Prostate gland (tissue), 2 donors: ENCODE measurements at places on chromosomes 5 and 9. TPM values are rescaled to one million over a fixed set of nuclear protein-coding genes. Genes with fewer than 3 reads are reported as not detected.

- no peak overlapping the region for H3K27ac ChIP-seq
- no peaks in the 10 kb centered on the region for H3K4me1 ChIP-seq
- H3K4me3 ChIP-seq: no peak overlapping the region
- no peak for DNase-seq
- H3K36me3 ChIP-seq: no peaks in the 10 kb centered on the region
Measured at GRCh38 chr5:159645179-159645846, 271.0 kb upstream of the ADRA1B start.

- H3K27me3 ChIP-seq: no peaks in the 10 kb centered on the region
- DNase-seq: no peak
- H3K36me3 ChIP-seq: no peaks in the 10 kb centered on the region
- no peak overlapping the region for H3K27ac ChIP-seq
Measured at GRCh38 chr5:76805821-76806505, 12.9 kb upstream of the F2RL1 start.

- peak; percentile 23 for DNase-seq
- H3K36me3 ChIP-seq: no peaks in the 10 kb centered on the region
- H3K27ac ChIP-seq: no peak overlapping the region
Measured at GRCh38 chr9:69027355-69028097, 8.0 kb upstream of the FXN start.

- no peaks in the 10 kb centered on the region for H3K36me3 ChIP-seq
- H3K27ac ChIP-seq: no peak overlapping the region
- DNase-seq: no peak
- no peak overlapping the region for H3K4me3 ChIP-seq
- no peaks in the 10 kb centered on the region for H3K4me1 ChIP-seq
- no peaks in the 10 kb centered on the region for H3K27me3 ChIP-seq
Measured at GRCh38 chr5:96079075-96079474, 117.4 kb upstream of the ELL2 start.

DNA sequence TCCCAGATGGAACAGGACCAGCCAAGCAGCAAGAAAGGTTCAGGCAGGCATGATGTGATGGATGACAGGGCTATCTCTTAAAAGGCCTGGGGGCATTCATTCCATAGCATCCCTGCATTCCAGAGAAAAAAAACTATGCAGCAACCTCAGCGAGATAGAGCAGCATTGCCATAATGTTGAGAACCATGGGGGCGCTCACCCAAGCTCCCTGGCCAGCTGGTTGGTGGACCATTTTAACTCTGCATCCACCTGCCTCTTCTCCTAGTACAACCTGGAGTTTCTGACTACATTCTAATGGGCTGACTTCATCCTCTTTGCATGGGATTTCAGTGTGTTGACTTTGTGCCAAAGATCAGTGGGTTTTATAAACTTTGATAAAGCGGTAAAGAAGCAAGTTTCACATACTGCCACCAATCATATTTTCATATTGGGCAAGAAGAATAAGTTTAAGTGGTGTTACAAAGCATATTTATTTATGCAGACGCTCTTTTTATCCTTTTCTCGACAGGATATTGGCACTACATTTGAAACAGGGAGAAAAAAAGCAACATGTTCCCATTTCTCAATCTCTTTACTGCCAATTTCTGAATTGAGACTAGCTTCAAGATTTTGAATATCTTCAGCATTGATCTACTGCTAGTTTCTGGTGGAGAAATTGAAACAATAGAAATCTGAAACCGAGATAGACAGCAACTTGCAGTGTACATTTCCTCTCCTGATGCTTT lies 378.3 kb upstream of the WWC1 start:
- no peak overlapping the region for H3K27ac ChIP-seq
- DNase-seq: no peak
- no peaks in the 10 kb centered on the region for H3K36me3 ChIP-seq
- no peaks in the 10 kb centered on the region for H3K27me3 ChIP-seq

GRCh38 chr9:113160571-113160970 lies 9.8 kb downstream of the SLC31A2 start:
- no peaks in the 10 kb centered on the region for H3K4me1 ChIP-seq
- H3K27ac ChIP-seq: no peak overlapping the region
- no peak overlapping the region for H3K4me3 ChIP-seq
- no peaks in the 10 kb centered on the region for H3K27me3 ChIP-seq
- H3K36me3 ChIP-seq: peaks cover 6% of the 10 kb centered on the region

DNA sequence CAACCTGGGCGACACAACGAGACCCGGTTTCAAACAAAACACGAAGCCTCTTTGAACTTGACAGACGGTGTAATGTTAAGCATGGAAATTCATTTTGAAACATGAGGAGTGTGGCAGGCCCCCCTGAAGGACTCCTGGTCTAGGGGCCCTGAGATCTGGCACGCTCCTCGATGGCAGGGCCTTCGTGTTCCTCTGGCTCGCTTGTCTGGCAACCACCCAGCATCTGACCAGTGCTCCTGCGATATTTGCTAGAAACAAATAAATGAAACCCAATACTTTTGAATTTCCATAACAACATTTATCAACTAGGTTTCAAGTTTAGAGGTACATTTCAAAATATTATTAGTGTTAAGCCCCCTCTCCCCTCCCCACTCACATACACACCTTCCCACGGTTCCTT lies 193.0 kb downstream of the ERCC6L2 start:
- no peak overlapping the region for H3K4me3 ChIP-seq
- peak overlapping the region; percentile 71 for H3K27ac ChIP-seq
- H3K27me3 ChIP-seq: no peaks in the 10 kb centered on the region
- peak; percentile 81 for DNase-seq
- H3K36me3 ChIP-seq: no peaks in the 10 kb centered on the region

DNA sequence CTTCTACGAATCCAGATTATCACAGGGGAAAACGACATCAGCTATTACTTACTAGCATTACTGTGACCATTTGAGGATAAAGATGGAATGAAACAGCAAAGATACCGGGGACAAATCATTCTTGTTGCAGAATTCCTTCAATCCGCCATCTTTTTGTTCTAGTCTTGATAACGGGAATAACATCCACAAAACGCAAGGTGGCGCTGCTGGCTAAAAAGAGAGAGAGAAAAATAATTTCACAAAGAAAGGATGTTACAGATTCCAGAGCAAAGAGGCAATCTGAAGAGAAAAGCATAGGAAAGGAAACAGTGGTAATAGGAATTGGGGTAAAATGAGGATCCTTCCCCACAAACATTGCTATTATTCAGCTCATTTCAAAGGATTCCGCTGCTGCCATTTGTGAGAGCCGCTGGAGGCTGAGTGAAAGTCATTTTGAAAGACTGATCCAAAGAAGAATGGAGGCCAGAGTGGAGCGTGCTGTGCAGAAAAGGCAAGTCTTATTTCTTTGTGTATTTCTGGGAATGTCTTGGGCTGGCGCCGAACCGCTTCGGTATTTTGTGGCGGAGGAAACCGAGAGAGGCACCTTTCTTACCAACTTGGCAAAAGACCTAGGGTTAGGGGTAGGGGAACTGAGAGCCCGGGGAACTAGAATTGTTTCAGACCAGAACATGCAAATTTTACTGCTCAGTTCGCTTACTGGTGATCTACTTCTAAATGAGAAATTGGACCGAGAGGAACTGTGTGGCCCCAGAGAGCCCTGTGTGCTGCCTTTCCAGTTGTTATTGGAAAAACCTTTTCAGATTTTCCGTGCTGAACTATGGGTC lies at the start of gene PCDHB7:
PCDHB7 (plus strand) TSS at position 264 of the 824 bp plus-strand sequence; CDS start at position 456, 192 bp downstream.
- H3K27ac ChIP-seq: no peak within 1 kb of the TSS
- no peak within 1 kb of the TSS for H3K4me3 ChIP-seq
- H3K27me3 ChIP-seq: peaks cover 6% of the 10 kb centered on the region
- DNase-seq: no peak
- no peaks in the 10 kb centered on the region for H3K36me3 ChIP-seq

DNA sequence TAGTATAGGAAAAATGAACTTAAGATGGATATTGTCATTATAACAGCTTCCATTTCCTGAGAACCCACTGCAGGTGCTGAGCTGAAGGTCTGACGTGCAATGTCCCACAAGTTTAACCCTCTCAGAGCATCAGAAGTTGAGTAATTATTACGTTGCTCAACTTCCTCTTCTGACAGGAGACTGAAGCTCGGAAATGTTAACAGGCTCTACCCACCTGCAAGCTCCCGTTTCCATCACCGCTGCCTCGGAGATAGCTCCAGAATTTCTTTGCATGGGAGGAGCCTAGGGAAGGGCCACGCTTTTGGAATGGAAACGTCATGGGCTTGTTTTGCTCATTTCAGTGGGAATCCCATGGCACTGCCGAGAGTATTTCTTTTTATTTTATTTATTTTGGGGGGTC lies 1.0 kb upstream of the NTMT1 start:
- DNase-seq: no peak
- peaks cover 17% of the 10 kb centered on the region for H3K4me1 ChIP-seq
- no peaks in the 10 kb centered on the region for H3K36me3 ChIP-seq
- no peak overlapping the region for H3K27ac ChIP-seq

DNA sequence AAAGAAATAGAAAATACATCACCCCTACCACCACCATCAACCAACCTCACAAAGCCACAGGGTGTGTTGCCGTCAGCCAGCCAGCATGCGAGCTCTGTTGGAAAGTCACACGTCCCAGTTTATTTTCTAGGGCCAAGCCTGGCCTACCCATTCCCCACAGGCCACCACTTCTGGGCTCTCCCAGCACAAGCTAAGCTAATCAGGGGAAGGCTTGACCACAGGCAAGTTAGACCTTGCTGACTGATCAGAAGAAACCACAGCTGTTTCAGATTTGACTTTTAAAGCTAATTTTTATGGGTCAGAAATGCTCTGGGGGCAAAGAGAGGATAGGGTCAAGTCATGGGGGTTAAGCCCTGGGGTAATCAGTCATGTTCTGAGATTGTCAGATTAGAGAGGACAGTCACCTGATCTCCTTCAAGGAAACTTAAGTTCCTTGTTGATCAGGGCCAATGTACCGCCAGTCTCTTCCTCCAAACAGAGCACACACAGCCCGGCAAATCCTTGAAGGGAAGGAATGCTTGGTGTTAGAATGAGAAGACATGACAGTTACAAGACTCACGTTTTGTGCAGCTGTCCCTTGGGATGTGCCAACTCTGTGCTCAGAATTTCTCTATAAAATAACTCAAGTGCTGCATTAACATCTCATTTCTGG lies 7.6 kb downstream of the SHB start:
- no peak overlapping the region for H3K4me3 ChIP-seq
- no peaks in the 10 kb centered on the region for H3K27me3 ChIP-seq
- no peak for DNase-seq
- H3K4me1 ChIP-seq: peaks cover 15% of the 10 kb centered on the region
- peak overlapping the region; percentile 29 for H3K27ac ChIP-seq

DNA sequence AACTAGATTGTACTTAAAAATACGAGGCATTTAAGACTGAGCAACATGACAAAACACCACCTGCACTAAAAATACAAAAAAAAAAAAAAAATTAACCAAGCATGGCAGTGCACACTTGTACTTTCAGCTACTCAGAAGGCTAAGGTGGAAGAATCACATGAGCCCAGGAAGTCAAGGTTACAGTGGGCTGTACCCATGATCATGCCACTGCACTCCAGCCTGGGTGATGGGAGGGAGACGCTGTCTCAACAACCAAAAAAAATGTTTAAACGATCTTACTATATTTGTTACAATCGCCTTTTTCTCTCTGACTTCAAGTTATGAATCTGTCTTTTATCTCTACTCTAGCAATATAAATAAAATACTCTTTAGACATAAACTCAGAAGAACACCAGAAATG lies 1454.3 kb downstream of the MAT2B start:
- H3K27ac ChIP-seq: no peak overlapping the region
- no peaks in the 10 kb centered on the region for H3K27me3 ChIP-seq
- DNase-seq: no peak

GRCh38 chr5:176458904-176459561 lies 10.8 kb downstream of the FAF2 start:
- H3K27me3 ChIP-seq: no peaks in the 10 kb centered on the region
- no peaks in the 10 kb centered on the region for H3K4me1 ChIP-seq
- DNase-seq: no peak
- no peaks in the 10 kb centered on the region for H3K36me3 ChIP-seq
- no peak overlapping the region for H3K27ac ChIP-seq

- DNase-seq: no peak
- no peaks in the 10 kb centered on the region for H3K27me3 ChIP-seq
- H3K27ac ChIP-seq: no peak overlapping the region
Measured at GRCh38 chr5:160327818-160328217, 15.5 kb upstream of the CCNJL start.

DNA sequence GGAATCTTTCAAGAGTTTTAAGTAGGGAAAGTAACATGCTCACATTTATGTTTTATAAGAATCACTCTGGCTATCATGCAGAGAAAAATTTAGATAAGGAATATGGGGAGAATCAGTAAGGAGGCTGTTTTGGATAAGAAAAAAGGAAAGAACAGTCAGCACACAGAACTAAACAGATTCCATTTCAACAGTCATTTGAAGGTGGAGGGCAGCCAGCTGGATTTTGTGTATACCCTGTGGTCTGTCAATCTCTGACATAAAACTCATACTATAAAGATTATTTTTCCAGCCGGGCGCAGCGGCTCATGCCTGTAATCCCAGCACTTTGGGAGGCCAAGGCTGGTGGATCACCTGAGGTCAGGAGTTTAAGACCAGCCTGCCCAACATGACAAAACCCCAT lies 64.2 kb downstream of the PCA3 start:
- H3K27me3 ChIP-seq: no peaks in the 10 kb centered on the region
- H3K4me3 ChIP-seq: no peak overlapping the region
- no peak for DNase-seq
- no peaks in the 10 kb centered on the region for H3K4me1 ChIP-seq

- no peaks in the 10 kb centered on the region for H3K36me3 ChIP-seq
- no peak for DNase-seq
- no peak overlapping the region for H3K27ac ChIP-seq
- no peak overlapping the region for H3K4me3 ChIP-seq
- no peaks in the 10 kb centered on the region for H3K27me3 ChIP-seq
Measured at GRCh38 chr9:112140936-112141335, 34.2 kb downstream of the SUSD1 start.

- no peaks in the 10 kb centered on the region for H3K27me3 ChIP-seq
- DNase-seq: no peak
- no peak overlapping the region for H3K4me3 ChIP-seq
Measured at GRCh38 chr5:169190849-169191248, 110.1 kb downstream of the SLIT3 start.

The ANKRD55 gene
- not detected for total RNA-seq

The IL7R gene
- 7.8 TPM for total RNA-seq

The SPAG8 gene
- 9.2 TPM for total RNA-seq

The GABRA1 gene
- total RNA-seq: 0.77 TPM

The BTNL3 gene
- 1.6 TPM for total RNA-seq

The SLC36A2 gene
- total RNA-seq: not detected
